ENCODE measurements at places on chromosomes 4 and X. TPM values are rescaled to one million over a fixed set of nuclear protein-coding genes. Genes with fewer than 3 reads are reported as not detected.

DNA sequence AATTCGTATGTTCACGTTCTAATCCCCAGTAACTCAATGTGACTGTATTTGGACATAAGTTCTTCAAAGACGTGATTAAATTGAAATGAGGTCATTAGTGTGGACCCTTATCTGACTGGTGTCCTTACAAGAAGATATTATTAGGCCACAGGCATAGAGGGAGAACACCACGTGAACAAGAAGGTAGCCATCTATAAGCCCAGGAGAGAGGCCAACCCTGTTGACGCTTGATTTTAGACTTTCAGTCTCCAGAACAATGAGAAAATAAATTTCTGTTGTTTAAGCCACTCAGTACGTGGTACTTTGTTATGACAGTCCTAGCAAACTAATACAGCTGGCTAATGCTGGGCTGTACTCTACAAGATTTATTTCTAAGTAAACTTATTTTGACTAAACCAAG, 1.5 kb upstream of the EIF1AX start:
- no peak for DNase-seq

DNA sequence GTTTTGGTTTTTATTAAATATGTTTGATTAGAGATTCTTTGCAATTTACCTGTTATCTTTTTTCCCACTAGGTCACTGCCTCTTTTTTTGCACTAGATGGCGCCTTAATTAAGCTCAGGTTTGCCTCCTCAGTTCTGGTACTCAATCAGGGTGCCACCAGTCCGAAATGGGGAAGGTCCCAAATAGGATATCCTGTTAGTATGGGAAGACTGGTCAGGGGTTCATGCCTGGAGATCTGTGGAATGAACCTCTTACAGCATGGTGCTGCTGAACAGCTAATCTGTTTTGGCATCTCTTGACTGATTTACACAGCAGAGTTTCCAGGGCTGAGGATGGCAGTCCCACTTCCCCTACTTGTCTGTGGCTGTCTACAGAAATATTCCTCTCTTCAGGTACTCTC, 24.2 kb upstream of the VSIG1 start:
- peak; percentile 55 for DNase-seq

GRCh38 chr4:19051831-19052230, 1030.3 kb upstream of the LCORL start:
- no peak for DNase-seq

GRCh38 chrX:148612431-148612830, 112.0 kb downstream of the AFF2 start:
- DNase-seq: no peak

DNA sequence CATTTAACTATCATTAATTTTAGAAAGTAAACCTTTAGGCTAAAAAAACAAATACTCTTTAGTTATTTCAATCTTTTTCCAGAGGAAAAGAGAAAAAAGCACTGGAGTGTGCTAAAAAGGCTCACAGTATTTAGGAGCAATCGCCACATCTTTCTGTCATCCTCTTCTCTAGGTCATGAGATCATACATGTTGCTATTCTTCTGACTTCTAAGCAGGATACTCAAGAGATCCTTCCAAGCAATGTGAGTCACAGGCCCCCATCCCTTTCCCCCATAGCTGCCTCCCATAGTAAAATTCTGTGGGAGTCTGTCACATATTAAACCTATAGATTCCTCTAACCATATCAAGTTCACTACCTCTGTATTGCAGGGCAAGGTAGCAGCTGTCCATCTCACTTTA, 7.7 kb downstream of the EDNRA start:
- DNase-seq: no peak

DNA sequence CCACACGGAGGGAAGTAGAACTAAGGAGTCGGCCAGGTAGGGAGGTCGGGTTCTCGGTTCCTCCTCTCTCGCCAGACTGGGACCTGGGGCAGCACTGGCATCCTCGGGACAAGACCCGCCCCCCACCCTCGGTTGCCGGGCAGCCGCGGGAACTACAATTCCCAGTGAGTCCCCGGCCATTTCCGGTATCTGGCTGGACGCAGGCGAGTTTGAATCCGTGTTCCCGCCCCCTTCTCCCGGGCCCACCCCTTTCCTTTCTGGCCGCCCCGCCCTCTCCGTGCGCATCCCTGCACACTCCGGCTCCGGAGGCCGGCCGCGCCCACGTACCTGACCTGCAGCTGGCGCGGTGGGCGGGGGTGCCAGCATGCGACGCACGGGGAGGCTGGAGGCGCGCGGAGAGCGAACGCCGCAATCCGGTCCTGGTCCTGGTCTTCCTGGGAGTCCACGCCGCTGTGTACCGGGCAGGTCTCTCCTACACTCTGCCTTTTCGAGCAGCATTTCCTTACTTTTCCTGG, 10.2 kb upstream of the DLG3 start:
- peak; percentile 69 for DNase-seq

DNA sequence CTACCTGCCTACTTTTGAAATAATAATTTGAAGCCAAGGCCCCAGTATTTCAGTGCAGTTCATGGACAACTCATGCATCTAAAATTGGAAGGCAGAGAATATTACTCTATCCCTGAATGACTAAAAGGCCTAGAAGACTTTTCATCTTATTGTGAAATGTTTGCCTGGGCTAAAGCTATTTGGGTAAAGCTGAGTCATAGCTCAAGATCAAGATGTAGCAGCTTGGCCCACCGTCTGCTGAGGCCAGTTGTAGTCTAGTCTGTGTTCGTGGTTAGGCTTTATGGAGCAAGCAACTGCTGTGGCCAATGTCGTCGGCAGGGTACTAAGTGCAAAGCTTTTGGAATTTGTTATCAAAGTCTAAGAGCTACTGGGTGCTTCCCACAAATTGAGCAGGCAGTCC, 929.1 kb downstream of the RAB28 start:
- DNase-seq: no peak

TDO2 gene
- total RNA-seq: not detected

DNA sequence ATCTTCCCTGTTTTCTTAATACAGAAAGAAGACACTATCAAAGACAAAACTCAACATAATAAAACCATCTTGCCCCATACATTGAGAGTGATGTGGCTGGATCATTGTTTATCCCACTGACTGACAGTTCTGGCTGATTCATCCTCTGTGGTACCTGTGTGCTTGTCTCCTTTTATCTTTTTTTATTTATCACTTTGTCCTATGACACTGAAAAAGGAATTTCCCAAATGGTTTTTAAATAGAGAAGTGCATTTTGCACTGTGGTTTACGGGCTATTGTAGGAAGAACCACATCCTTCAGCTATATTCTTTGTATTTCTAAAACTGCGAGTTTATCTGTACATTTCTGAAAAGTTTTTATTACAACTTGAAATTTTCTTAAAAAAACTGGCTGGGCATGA, 15.0 kb downstream of the TTC29 start:
- DNase-seq: no peak

TEX13A gene
- not detected for total RNA-seq

GPC4 gene
- total RNA-seq: 0.14 TPM

GRCh38 chr4:173272996-173273395, 61.2 kb downstream of the HMGB2 start:
- DNase-seq: no peak

GRCh38 chrX:109345856-109346255, 136.0 kb downstream of the GUCY2F start:
- DNase-seq: peak; percentile 57

DNA sequence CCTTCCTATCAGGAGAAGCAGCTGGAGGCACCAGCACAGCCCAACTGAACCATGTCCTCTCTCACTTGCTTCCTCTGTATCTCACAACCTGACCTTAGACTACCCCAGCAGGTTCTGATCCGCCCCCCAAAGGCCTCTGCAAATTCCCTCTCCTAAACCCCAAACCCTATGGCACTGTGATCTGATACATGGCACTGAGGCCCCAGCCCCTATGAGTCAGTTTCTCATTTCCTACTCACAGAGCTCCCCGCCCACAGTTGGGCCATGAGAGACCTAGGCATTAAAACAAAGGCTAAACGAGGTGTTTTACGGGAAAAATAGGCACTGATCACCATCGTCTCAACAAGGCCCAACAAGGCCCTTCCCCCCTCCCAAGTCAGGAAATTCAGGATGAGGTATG, 19.1 kb downstream of the SASH3 start:
- DNase-seq: peak; percentile 36

DNA sequence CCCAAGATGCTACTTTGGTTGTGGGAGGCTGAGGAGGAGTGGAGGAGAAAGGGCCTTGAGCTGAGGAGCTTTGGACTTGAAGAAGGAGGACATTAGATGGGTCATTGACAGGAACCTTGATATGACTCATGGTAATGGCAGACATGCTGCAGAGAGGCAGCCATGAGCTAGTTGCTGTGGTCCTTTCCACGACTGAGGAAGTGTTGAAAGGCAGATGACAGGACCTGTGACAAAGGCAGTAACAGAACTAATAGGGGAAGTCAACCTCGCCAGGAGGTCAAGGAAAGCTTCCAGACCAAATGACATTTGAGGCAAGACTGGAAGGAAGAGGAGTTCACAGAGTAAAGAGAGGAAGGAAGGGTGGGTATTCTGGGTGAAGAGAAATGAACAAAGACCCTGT, 7.6 kb upstream of the XPNPEP2 start:
- no peak for DNase-seq

- no peak for DNase-seq
These were observed 89.0 kb downstream of the TRIML1 start for GRCh38 chr4:188228279-188228678.
